ENCODE measurements at places on chromosomes 3 and 15. TPM values are rescaled to one million over a fixed set of nuclear protein-coding genes. Genes with fewer than 3 reads are reported as not detected.

DNA sequence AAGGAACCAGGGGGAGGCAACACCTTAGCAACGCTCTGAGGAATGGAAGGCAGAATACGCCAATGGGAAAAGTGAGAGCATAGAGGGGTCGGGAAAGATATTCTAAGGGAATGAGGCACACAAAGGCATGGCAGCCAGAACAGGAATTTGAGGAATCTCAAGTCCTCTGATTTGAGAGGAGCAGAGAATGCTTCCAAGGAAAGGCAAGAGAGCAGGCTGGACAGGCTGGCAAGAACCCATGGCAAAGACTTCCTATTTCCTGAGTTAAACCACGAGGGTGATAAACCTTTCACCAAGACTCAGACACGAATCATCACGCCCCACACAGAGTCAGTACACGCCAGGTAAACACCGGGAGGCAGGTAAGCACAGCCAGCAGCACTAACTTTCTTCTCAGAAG, 109.8 kb downstream of the IGF2BP2 start:
- DNase-seq = no peak

DNA sequence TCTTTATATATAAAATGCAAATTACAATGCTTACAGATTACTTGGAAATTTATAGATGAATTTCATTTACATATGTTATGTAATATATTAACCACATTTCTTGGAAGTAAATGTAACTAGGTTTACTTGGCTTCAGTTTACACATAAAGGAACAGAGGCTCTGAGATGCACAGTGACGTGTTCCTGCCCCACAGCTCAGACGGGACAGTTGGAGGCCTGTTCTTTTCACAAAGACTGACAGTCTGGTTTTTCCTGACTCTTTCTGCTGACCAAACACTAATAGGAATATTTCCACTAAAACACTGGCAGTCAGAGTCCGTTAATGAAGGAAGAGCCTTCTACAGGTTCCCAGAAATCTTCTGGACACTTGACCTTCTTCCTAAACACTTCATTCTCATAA, 336.1 kb downstream of the MFSD1 start:
- DNase-seq = no peak

Gene CXCR6
- 0.63 TPM for total RNA-seq

GRCh38 chr3:63981980-63982379, 41.3 kb downstream of the PSMD6 start:
- DNase-seq = no peak

- DNase-seq = no peak
These were observed 87.4 kb upstream of the CCNL1 start for GRCh38 chr3:157247391-157247790.

- DNase-seq = no peak
These were observed 93.7 kb downstream of the RAD18 start for GRCh38 chr3:8869613-8870012.

Gene GOLGA6L7
- not detected for total RNA-seq

DNA sequence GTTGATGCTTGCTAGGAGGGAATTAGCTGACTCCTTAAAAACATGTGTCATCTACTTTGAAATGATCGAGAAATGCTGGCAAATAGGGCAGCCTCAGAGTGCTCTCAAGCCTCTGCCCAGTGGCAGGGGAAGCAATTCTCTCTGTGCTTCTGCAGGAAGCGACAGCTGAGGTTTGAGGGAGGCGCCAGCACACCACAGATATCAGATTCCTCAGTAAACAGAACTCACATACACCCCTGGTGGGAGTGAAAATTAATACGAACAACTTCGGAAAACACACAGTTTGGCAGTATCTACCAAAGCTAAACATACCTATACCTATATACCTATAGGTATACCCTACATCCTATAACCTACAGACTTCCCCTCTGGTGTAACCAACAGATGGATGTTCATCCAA, 61.3 kb downstream of the NSMCE3 start:
- no peak for DNase-seq

GRCh38 chr3:94402126-94402525, 339.3 kb downstream of the NSUN3 start:
- DNase-seq = no peak

DNA sequence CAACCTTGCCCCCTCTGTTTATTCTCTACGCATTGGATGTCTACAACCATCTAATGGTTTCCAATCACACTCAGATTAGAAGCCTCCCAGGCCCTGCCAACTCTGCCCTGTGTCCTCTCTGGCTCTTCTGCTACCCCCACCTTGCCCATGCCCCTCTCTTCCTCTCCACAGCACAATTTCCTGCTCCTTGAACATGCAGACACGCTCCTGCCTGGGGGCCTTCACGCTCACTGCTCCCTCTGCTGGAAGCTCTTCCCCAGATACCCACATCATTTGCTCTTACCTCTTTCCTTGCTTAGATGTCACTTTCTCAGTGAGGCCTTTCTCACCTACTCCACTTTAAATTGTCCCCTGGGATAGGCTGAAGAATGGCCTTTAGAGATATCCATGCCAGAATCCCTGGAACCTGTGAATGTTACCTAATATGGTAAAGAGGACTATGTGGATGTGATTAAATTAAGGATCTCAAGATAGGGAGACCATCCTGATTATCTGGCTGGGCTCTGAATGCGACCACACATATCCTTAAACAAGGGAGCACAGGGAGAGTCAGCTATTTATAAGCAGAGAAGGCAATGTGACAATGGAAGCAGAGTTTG, 9.9 kb downstream of the KY start:
- no peak for DNase-seq

DNA sequence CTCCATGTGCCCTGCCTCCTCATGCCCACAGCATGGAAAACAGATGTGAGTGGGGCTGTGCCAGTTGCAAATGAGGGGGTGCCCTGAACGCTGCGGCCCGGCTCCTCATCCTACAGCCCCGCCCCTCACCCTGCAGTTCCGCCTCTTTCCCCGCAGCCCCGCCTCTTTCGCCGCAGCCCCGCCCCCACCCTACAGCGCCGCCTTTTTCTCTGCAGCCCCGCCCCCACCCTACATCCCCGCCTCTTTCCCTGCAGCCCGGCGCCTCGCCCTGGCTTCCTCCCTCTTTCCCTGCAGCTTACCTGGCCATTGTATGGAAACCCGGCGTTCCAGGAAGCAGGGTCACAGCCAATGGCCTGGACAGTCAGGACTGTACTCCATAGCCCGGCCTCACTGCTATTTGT, 284.9 kb downstream of the TLE3 start:
- no peak for DNase-seq

GRCh38 chr3:42713747-42714146, 11.1 kb upstream of the HHATL start:
- no peak for DNase-seq

Gene MUSTN1
- 2.9 TPM for total RNA-seq

DNA sequence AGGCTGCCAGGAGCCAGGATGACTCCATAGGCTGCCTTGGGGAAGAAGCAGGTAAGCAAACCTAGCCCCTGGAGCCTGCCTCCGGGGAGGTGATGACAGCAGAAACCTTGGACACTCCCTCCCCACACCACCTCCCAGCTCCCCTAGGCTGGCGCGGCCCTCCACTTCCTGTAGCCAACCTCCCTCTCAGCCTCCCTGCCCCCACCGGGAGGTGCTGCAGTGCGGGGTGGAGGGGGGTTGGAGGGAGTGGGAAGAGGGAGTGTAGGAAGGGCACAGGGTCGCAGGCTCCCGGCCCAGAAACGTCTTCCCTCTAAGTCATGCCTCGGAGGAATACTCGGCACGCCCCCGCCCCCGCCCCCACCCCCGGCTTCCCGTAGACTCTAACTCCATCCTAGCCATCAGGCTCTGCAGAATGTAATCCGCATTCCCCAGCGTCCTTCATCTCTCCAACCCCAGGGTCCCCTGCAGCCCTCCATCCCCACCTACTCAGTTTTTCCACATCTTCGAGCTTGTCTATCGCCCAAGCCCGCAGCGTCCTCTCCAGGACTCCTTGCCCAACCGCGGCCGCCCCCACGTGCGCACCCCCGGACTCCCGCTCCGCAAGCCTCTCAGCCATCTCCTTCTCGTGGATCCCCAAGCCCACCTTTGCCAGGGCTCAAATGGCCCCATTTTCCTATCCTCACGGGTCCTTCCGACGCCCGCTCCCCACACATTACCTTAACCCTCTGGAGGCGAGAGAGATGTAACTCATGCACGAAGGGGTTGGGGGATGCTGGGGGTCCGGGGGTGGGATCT, 528 bp downstream of the LPCAT4 start:
- no peak for DNase-seq

GRCh38 chr3:194100856-194101390, 35.0 kb upstream of the HES1 start:
- no peak for DNase-seq

DNA sequence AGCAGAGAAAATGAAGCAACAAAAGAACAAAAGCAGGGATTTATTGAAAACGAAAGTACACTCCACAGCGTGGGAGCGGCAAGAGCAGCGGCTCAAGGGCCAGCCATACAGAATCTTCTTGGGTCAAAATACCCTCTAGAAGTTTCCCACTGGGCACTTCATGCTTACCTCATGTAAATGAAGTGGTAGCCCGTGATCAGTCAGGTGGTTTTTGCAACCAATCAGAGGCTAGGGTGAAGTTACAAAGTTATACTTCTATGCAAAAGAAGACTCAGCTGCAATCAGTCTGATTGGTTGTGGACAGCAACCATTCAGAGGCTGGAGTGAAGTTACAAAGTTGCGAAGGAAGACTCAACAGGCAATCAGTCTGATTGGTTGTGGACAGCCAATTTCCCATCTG, 37.8 kb upstream of the TRH start:
- no peak for DNase-seq

GRCh38 chr3:117661818-117662095, 952.2 kb downstream of the TUSC7 start:
- DNase-seq = no peak

- DNase-seq = no peak
These were observed 212.5 kb downstream of the OSBPL10 start for GRCh38 chr3:31768479-31769125.

Gene PROK2
- total RNA-seq = 0.74 TPM

Gene IL17RB
- 1.5 TPM for total RNA-seq

GRCh38 chr3:154105218-154105975, 15.8 kb upstream of the ARHGEF26 start:
- DNase-seq = no peak

DNA sequence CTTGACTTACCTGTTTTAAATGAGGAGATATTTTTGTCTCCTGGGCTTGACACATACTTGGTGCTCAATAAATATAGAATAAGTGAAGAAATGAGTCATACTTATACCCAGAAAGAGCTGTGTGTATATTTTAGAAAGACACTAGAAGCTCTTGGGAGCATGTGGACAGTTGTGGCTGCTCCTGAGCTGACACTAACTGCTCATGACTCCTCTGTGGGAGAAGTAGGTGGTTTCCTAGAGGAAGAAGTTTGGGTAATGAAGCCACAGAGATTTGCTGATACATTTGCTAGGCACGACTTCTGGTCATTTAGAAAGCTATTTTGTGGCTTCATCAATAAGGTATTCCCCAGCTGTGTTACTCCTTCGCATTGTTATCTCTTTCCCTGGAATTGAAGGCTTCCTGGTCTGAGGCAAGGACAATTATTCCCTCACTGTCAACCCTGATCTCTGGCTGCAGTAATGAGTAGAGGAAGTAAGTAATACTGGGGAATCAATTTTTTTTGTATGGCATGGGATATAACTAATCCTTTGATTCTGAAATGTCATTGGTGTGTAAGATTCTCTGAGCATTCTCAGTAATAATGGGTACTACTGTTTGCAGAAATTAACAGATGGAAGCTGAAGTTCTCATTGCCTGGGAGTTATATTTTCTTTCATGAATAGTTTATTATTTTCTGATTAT, 79.6 kb upstream of the DCBLD2 start:
- no peak for DNase-seq

Gene EFHB
- total RNA-seq = not detected

DNA sequence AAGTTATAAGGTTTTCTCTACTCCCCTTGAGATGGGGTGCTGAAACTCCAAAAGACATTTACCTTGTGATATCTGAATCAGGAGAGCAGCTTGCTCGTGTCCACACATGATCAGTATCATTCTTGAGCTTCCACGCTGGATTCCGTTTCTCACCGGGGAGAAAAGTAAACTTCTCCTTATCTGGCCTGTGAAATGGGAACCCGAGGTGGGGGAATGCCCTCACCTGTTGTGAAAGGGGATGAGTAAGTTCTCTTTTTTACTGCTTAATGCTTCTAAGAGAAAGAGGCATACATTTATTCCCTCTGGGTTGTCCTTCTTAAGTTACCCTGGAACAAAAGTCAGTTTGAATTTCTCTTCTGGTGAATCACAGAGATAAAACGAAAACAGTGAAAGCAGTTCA, 440.5 kb upstream of the ADAMTS9 start:
- no peak for DNase-seq

Gene WDR72
- total RNA-seq = 0.16 TPM

DNA sequence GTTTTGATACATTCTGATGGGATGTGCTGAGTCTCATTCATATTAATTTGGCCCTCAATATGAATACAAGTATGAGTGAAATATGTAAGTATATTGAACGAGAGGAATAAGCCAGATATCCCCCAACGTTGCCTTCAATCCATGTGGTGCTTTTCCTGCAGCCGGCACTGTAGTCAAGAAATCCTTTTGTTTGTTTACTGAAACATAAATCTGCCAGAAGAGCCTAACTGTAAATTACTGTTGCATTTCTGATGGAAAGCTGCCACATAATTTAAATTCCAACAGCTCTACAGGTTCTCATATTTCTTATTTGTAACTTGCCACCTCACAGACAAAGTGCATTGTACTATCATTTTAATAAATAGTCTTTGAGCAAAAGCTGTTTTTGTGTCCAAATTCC, 314.0 kb downstream of the KBTBD8 start:
- no peak for DNase-seq

DNA sequence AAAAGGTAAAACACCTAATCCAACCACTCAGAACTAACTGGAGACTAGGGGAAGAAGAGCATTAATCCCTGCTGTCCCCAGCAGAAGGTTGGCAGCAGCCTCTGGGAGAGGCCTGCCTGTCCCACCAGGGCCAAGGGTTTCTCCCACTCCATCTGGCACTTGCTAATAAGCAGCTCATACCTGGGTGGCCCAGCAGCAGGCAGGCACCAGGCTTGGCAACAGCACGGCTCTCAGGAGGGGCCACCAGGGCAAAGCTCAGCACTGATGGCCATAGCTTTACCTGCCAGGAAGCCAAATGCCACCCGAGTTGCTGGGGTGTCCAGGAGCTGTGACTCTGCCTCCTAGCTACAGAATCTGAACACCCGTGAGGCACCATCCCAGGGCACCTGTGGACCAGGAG, 58.3 kb downstream of the BOC start:
- DNase-seq = no peak

GRCh38 chr3:172467170-172467824, 19.0 kb upstream of the GHSR start:
- DNase-seq = no peak

All from urinary bladder (tissue), 4 donors.